Ascending aorta (tissue), 2 donors: ENCODE measurements at places on chromosomes 6 and 20.

DNA sequence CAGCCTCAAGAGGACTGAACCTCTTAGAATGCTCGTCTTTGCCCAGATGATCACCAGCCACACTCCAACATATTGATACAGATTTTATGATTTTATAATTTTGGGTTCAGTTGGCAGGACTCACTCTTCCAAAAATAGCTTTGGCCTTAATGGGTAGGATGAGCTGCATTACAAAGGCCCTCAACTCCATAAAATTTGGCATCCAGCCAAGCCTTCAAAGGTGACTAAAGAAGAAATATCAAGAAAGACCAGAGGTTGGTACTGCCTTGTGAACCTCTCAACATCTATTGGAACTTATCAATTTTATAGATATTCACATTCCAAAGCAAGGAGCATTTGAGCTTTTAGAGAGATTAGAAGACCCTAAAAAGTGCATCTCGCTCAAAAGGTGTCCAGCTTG is 48.4 kb upstream of the SNAP25 start:
- no peak for DNase-seq

GRCh38 chr6:160129881-160130615 is 8.4 kb downstream of the SLC22A1 start:
- no peak for DNase-seq

- DNase-seq, result no peak
These were observed 27.4 kb downstream of the RREB1 start for GRCh38 chr6:7134999-7135745.

- no peak for DNase-seq
These were observed 55.5 kb downstream of the JARID2 start for GRCh38 chr6:15301179-15302006.

DNA sequence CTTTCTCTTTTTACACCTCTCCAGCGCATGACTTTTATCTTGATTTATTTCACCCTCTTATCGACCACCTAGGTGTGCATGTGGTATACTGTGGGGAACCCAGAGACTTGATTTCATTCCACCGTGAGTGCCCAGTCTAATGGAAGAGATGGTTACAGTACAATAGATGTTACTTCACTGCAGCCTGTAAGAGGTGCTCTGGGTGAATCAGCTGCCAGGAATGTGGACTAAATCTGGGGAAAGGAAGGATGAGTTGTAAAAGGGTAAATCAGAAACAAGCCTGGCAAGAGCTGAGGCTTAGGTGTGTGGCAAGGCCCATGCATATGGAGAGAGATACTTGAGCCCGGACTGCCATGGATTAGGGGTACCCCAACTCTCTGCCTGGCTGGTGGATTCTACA is 7.4 kb downstream of the STK35 start:
- no peak for DNase-seq

DNA sequence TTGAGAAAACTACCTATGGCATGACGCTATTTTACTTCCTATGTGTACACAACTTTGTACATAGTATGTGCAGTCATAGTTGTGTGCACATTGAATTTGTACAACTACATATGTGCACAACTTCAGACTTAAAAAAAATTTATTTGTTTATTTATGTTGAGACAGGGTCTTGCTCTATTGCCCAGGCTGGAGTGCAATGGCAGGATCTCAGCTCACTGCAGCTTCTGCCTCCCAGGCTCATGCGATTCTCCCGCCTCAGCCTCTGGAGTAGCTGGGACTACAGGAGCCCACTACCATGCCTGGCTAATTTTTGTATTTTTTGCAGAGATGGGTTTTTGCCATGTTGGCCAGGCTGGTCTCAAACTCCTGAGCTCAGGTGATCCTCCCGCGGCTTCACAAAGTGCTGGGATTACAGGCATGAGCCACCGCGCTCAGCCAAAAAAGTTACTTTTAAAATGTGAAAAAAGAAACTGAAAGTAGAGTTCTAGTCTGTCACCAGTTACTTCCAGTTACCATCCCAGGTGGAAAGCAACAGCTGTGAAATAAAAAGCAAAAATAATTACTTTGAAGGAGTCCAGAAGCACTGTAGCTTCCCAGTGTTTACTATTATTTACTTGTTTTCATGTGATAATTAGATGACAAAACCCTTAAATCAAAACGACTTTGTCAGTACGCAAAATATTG is 1.7 kb upstream of the ZKSCAN8 start:
- DNase-seq, result no peak

DNA sequence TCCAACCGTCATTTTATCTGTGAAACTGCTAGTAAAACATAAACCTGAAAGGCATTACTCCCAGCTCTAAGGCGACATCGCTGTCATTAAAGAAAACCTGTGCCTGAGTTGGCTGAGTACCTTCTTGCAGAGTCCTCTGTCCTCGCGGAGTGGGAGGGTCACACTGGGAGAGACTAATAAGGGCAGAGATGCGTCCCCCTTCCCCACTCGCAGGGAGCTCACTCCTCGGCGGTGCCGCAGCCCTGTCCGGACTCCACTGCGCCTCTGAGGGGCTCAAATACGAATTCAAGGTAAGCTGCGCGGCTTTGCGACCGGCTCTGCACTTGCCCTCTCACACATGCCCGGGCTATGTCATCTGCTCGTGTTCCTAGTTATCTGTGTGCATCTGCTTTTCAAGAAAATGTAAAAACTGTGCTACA is at the start of gene COL19A1:
COL19A1 (plus strand) TSS at position 206 of the 419 bp plus-strand sequence. CDS start 13,012 bp downstream, outside the sequence.
- no peak for DNase-seq
